Vein endothelial cell (primary cell): ENCODE measurements at places on chromosomes 6 and 20. TPM values are rescaled to one million over a fixed set of nuclear protein-coding genes. Genes with fewer than 3 reads are reported as not detected.

SMLR1 gene
- not detected in 2 replicates for total RNA-seq

LRP11 gene
- total RNA-seq: 13.7 and 20.3 TPM in 2 replicates

RIPOR2 gene
- under 0.01 and 0.10 TPM in 2 replicates for total RNA-seq

KCNQ2 gene
- not detected in 2 replicates for total RNA-seq

BPI gene
- not detected in 2 replicates for total RNA-seq

PAK5 gene
- not detected in 2 replicates for total RNA-seq

ABHD16A gene
- total RNA-seq: 37.9 and 40.5 TPM in 2 replicates

HLA-E gene
- 435 and 565 TPM in 2 replicates for total RNA-seq

NKX2-2 gene
- not detected in 2 replicates for total RNA-seq

PPIL4 gene
- 27.1 and 32.8 TPM in 2 replicates for total RNA-seq

FKBP1C gene
- total RNA-seq: 0.38 and 2.9 TPM in 2 replicates

GHRH gene
- not detected in 2 replicates for total RNA-seq

BTN1A1 gene
- total RNA-seq: not detected in 2 replicates

SPATA25 gene
- total RNA-seq: 0.57 and 1.3 TPM in 2 replicates

SLA2 gene
- total RNA-seq: 0.10 TPM in 1 of 2 replicates, not detected in the other

SCUBE3 gene
- total RNA-seq: 1.3 and 1.7 TPM in 2 replicates

VPS16 gene
- 34.6 and 37.6 TPM in 2 replicates for total RNA-seq

DDO gene
- 0.33 TPM in 1 of 2 replicates, not detected in the other for total RNA-seq

TRIM10 gene
- not detected in 2 replicates for total RNA-seq

ACSS2 gene
- 37.0 and 40.5 TPM in 2 replicates for total RNA-seq

MYBL2 gene
- 24.5 and 28.0 TPM in 2 replicates for total RNA-seq

CFAP61 gene
- total RNA-seq: not detected in 2 replicates

DLK2 gene
- total RNA-seq: 0.33 TPM in 1 of 2 replicates, not detected in the other

FAM217A gene
- not detected in 2 replicates for total RNA-seq

TGM6 gene
- total RNA-seq: not detected in 2 replicates

RTEL1 gene
- total RNA-seq: 13.7 and 17.8 TPM in 2 replicates

WFDC10B gene
- not detected in 2 replicates for total RNA-seq

WTAP gene
- total RNA-seq: 82.3 and 97.0 TPM in 2 replicates

DNAAF9 gene
- total RNA-seq: 17.3 and 20.7 TPM in 2 replicates

ZBP1 gene
- total RNA-seq: not detected in 2 replicates

TRIM31 gene
- total RNA-seq: not detected in 2 replicates

PNLDC1 gene
- total RNA-seq: 0.38 TPM in 1 of 2 replicates, not detected in the other

OSTM1 gene
- 19.6 and 32.7 TPM in 2 replicates for total RNA-seq

BPIFA1 gene
- not detected in 2 replicates for total RNA-seq

HDGFL1 gene
- total RNA-seq: 0.10 TPM in 1 of 2 replicates, not detected in the other

GPSM3 gene
- 9.8 and 18.0 TPM in 2 replicates for total RNA-seq

MAP3K7 gene
- 29.4 and 37.2 TPM in 2 replicates for total RNA-seq

MC3R gene
- total RNA-seq: not detected in 2 replicates

CEBPB gene
- 7.0 and 8.8 TPM in 2 replicates for total RNA-seq

HRH3 gene
- not detected in 2 replicates for total RNA-seq

SLC22A2 gene
- not detected in 2 replicates for total RNA-seq

MYLK4 gene
- 0.65 and 1.1 TPM in 2 replicates for total RNA-seq

DSP gene
- total RNA-seq: 22.4 and 31.0 TPM in 2 replicates

FHL5 gene
- not detected in 2 replicates for total RNA-seq

AIF1 gene
- not detected in 2 replicates for total RNA-seq

PRDM1 gene
- 2.9 and 7.7 TPM in 2 replicates for total RNA-seq

MTRF1L gene
- total RNA-seq: 24.2 and 26.3 TPM in 2 replicates

NTSR1 gene
- total RNA-seq: not detected in 2 replicates

TPX2 gene
- 40.5 and 68.8 TPM in 2 replicates for total RNA-seq

SLC35F1 gene
- under 0.01 TPM in 1 of 2 replicates, not detected in the other for total RNA-seq

COL11A2 gene
- 0.19 and 0.33 TPM in 2 replicates for total RNA-seq

EDEM2 gene
- 44.0 and 46.4 TPM in 2 replicates for total RNA-seq

OVOL2 gene
- not detected in 2 replicates for total RNA-seq

DYNLT2 gene
- 0.98 and 1.1 TPM in 2 replicates for total RNA-seq
